ENCODE measurements at places on chromosomes 13 and 19.

DNA sequence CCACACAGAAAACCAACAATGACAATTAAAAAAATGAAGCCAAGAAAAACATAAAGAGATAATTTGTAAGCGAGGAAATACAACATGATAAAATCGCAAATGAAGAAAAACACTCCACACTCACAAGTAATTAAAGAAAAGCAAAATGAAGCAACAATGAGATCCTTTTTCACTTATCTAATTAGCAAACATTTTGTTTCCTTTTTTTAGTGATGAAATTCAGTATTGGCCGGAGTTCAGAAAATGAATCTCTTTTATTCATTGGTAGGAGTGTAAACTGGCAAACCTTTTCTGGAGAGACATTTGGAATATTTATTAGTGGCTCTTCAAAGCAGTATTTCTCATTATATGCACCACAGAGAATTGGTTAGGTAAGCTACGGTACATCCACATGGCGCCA, 70.6 kb upstream of the POMP start:
- DNase-seq: no peak

- no peak for DNase-seq
Measured at GRCh38 chr19:56748378-56748777, 76.8 kb upstream of the ZNF835 start.

DNA sequence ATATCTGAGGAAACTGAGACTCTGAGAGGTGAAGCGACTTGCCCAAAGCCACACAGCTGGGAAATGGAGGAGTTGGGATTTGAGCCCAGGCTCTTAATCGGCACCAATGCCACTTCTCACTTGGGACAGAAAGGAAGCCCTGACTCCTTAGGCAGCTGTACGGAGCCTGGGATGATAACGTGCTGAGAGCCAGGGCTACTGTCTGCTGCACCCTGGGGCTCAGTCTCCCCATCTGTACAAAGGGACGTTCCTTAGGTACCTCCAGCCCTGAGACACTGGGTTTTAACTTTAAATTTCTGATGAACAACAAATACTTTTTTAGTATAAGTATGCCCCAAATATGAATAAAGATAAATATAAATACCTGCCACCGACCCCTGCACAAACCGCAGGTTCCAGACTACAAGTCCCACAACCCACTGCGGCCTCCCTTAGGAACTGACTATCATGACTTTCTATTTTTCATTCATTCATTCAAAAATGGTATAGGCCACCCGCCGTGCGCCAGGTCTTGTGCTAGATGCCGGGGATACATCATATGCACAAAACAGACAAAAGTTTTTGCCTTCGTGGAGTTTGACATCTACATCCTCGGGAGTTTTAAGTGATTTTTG, 776 bp upstream of the NCLN start:
- no peak for DNase-seq

GRCh38 chr13:19960653-19960976, 2.1 kb downstream of the ZMYM2 start:
- DNase-seq: no peak

GRCh38 chr19:55554741-55555152, 9.4 kb upstream of the SBK3 start:
- DNase-seq: no peak

GRCh38 chr19:7701049-7701653, 780 bp downstream of the FCER2 start:
- DNase-seq: no peak

DNA sequence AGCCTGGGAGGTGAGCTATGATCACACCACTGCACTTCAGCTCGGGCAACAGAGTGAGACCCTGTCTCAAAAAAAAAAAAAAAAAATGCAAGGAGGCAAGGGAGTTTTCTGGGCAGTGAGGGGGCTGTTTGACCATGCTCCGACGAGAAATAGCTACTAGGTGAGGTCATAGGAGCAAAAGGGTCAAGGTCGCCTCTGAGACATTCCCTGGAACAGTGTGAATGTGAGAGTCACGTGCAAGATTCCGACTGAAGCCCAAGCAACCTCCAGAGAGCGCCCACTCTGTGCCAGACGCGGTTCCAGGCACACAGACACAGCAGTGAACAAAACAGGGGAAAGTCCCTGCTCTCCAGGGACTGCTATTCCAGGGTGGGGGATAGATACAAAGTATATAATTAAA, 2.5 kb downstream of the ZNRF4 start:
- no peak for DNase-seq

DNA sequence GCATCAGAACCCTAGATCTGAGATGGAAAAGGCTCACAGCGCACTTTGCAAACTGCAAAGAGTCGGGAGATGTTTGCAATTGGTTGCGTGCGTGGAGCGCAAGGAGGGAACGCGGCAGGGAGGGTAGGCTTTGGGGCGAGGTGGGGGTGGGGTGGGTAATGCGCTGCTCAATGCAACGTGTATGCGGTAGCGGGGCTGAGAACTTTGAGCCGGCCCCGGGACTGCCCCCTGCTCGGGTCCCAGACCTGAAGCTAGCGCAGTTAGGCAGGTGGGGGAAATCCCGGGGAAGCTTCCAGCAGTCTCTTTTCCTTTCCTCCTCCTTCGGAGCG, 971 bp downstream of the FOSB start:
- no peak for DNase-seq

DNA sequence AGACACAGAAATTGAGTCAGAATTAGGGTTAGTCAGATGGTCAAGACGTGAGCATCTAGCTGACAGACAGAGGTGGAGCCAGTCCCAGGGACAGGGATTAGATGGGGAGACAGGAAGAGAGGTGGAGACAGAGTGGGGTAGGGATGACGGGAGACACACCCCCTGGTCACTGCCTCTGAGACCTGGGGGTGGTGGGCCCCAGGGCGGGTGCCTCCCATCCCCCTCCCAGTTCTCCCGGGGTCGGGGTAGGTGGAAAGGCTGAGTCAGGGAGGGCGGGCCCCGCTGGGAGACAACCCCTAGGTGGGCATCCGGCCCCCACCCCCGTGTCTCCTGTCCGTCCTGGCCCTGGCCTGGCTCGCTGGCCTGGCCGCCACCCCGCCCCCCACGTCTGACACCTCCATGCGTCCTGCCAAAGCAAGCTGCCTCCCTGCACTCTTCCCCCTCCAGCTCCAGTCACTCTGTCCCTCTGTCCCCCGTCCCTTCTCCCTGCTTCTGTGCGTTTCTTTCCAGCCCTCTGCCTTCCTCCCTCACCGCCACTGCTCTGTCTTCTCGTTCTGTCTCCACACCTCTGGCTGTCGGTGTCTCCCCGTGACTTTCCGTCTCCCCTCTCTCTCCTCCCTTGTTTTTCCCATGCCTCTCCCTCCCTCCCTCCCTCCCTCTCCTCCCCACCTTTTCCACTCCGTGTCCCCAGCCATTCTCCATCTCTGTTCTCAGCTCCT, 15.1 kb downstream of the CCDC97 start:
- no peak for DNase-seq

GRCh38 chr13:50387051-50387581, 371.9 kb downstream of the KCNRG start:
- DNase-seq: no peak

DNA sequence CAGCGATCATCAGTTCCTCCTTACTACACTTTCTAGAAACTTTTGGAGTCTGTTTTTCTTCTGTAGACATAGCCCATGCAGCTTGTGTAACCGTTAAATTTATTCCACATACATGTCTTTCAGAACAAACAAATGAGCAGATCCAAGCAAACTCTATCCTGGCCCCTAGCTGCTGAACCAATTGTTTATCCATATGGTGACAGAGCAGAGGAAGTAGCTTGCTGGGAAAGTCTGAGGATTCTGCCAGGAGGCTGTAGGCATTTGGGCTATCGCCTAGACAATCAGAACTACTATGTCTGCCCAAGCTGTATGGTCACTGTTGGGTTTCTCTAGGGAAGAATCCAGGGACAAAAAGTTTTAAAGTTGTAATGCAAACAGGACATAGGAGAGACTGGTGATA, 343.7 kb downstream of the SPRY2 start:
- DNase-seq: no peak

- DNase-seq: no peak
Measured at GRCh38 chr13:22662771-22663170, 518.0 kb upstream of the SGCG start.

DNA sequence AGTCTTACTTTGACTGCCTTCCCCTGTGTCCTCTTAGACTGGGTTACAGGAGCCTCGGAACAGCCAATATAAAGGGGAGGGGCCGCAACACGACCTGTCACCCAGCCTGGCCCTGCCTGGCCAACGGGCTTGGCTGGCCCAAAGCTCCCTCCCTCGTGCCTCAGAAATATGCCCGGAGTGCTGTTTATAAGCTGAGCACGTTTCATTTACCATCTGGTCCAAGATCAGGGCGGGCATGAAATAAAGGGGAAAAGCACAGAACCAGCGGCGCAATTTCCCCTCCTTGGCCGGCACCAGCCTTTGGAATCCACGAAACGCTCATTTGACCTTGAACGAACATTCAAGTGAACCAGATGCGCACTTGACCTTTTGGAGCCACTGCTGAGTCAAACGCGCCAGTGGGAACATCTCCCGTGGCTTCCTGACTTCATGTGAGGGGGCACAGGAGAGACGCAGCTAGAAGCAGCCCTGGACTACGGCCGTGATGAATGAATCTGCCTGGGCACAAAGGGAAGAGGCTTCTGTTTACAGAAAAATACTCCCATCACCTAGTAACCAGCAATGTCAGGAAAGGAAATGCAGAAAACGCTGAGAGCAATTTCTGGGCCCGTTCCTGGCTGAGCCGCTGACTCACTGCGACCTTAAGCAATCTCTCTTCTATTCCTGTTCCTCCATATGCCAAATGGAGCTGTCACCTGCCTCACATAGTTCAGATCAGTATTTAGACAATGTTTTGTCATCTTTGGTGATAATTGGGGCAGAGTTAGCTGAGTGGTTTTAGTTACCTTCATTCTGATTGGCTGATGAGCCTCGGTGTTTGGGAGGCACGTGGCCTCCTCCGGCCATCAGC, 53.3 kb downstream of the RFX2 start:
- DNase-seq: no peak

DNA sequence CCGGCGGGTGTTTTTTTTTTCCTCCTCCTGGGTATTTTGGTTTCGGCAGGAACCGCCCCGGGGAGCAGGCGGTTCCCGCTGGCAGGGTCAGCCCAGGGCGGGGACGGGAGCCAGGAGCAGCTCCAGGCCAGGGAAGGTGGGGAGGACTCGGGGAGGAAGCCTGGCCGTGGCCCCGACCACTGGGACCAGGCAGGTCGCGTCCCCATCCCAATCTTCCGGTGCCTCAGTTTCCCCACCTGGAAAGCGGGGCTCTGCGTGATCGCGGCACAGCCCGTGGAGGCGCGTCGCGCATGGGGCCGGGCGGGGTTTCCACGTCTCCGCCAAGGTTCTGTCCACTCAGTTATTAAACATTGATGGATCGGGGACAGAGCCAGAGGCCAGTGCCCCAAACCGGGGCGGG, 34.8 kb downstream of the IL12RB1 start:
- DNase-seq: no peak
